Bronchial epithelial cell (primary cell): ENCODE measurements at places on chromosomes 4 and X. TPM values are rescaled to one million over a fixed set of nuclear protein-coding genes. Genes with fewer than 3 reads are reported as not detected.

Gene BGN
- total RNA-seq = 0.26 TPM in 1 of 2 replicates, not detected in the other

Gene ASMT
- under 0.01 and 0.13 TPM in 2 replicates for total RNA-seq

Gene SGMS2
- 95.0 and 103 TPM in 2 replicates for total RNA-seq

Gene TCEAL9
- total RNA-seq = 46.6 and 66.6 TPM in 2 replicates

Gene AFM
- total RNA-seq = not detected in 2 replicates

Gene LRCH2
- under 0.01 and 0.26 TPM in 2 replicates for total RNA-seq

Gene AWAT2
- total RNA-seq = not detected in 2 replicates

Gene VEGFD
- total RNA-seq = 0.26 TPM in 2 replicates

Gene F9
- total RNA-seq = not detected in 2 replicates

Gene IL2RG
- total RNA-seq = 0.26 TPM in 1 of 2 replicates, not detected in the other

Gene CENPC
- 7.4 and 9.5 TPM in 2 replicates for total RNA-seq

Gene TCEAL7
- 0.77 and 1.1 TPM in 2 replicates for total RNA-seq

Gene GPR50
- not detected in 2 replicates for total RNA-seq

Gene RIBC1
- 0.26 and 1.0 TPM in 2 replicates for total RNA-seq

Gene COL4A6
- 21.1 and 23.4 TPM in 2 replicates for total RNA-seq

Gene RBMXL3
- total RNA-seq = not detected in 2 replicates

Gene VCX3A
- not detected in 2 replicates for total RNA-seq

Gene KLB
- total RNA-seq = under 0.01 TPM in 2 replicates

Gene LINC00632
- total RNA-seq = 0.26 and 0.53 TPM in 2 replicates

Gene CT45A2
- total RNA-seq = not detected in 2 replicates

Gene ZMAT1
- under 0.01 and 0.13 TPM in 2 replicates for total RNA-seq

Gene STAP1
- total RNA-seq = under 0.01 TPM in 1 of 2 replicates, not detected in the other

Gene MAP9
- total RNA-seq = 3.6 and 4.2 TPM in 2 replicates

Gene PCSK1N
- 0.26 and 0.51 TPM in 2 replicates for total RNA-seq

Gene TRIM2
- total RNA-seq = 7.1 and 23.4 TPM in 2 replicates

Gene GPRIN3
- not detected in 2 replicates for total RNA-seq

Gene CLCN4
- total RNA-seq = 1.3 and 2.4 TPM in 2 replicates

Gene MAGEE1
- total RNA-seq = 0.51 and 0.53 TPM in 2 replicates
